OCI-LY7 (cell line): ENCODE measurements at places on chromosomes 6 and 20. TPM values are rescaled to one million over a fixed set of nuclear protein-coding genes. Genes with fewer than 3 reads are reported as not detected.

Gene MACROD2
- total RNA-seq: 4.5 and 6.4 TPM in 2 replicates

Gene SCRT2
- total RNA-seq: not detected in 2 replicates

DNA sequence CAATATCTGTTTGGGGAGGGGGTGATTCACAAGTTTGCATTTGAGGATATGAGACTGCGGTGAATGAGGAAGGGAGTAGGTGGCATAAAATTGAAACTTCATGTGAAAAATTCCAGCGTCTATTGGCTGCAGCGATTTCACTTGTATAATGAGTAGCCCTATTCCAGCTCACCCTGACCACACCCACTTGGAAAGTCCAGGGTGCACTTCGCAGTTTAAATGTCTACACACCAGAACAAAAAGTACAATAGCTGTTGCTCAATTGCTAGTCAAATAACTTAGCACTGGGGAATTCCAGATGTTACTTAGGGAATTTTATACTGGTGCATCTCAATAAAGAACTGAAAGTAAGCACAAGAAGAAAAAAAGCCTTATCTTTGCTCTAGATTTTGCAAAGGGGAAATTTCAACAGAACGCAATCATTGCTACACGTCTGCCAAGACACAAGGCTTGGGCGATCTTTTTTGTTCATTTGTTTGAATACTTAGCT lies 6.3 kb downstream of the TNFAIP3 start:
- no peak for DNase-seq

GRCh38 chr20:31859266-31859997 lies 10.9 kb downstream of the DUSP15 start:
- no peak for DNase-seq
